Activated naive CD8-positive, alpha-beta T cell treated with anti-CD3 and anti-CD28 coated beads, Interleukin-2, amount 50 U/mL, for 16 hours (primary cell): ENCODE measurements at places on chromosomes 11 and 22.

- DNase-seq = no peak
These were observed 146.2 kb downstream of the RBFOX2 start for GRCh38 chr22:35882211-35883030.

DNA sequence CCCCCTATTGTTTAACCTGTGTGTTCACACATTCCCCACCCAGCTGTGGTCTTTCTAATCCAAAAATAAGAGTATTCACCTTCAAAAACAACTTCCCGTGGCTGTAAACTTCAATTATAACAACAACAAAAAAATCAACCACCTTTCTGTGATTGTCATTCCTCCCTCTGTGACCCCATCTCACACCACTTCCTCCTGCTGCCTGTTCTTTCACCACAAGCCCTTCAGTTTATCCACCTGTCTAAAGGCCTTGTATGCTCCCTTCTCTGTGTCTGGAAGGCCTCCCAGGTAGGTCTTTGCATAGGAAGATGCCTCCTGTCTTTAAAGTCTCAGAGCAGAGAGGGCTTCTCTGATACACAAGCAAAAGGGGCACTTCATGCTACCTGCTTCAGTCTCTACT lies 707.7 kb downstream of the OPCML start:
- no peak for DNase-seq

GRCh38 chr22:48234011-48234410 lies 1471.6 kb downstream of the TBC1D22A start:
- no peak for DNase-seq

DNA sequence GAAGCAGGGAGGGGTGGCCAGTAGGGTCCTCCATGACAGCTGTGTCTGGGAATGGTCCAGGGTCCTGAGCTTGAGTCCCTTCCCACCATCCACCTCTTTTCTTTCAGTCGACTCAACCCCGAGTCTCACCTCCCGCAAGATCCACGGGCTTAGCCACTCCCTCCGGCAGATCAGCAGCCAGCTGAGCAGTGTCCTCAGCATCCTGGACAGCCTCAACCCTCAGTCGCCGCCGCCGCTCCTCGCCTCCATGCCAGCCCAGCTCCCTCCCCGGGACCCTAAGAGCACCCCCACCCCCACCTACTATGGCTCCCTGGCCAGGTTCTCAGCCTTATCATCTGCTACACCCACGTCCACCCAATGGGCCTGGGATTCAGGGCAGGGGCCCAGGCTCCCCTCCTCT lies 81.9 kb downstream of the CEP164 start:
- DNase-seq = no peak

DNA sequence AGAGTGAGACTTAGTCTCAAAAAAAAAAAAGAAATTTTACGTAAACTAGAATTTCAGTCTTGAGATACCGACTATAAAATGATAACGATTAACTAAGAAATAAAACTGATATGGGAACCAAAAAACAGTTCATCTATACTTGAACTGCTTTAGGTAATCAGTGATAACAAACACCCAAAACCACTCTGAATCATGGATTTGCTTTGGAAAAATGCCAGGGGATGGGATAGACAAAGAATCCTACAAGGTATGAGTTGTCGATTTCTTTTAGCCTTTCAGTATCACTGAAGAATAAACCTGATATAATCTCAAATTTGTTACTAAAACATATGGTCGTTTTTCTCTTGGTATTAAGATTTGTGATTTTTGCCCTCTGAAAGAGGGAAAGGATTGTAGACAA lies 13.7 kb downstream of the CSTF3 start:
- no peak for DNase-seq

GRCh38 chr11:125074511-125075241 lies 11.6 kb downstream of the SLC37A2 start:
- no peak for DNase-seq

DNA sequence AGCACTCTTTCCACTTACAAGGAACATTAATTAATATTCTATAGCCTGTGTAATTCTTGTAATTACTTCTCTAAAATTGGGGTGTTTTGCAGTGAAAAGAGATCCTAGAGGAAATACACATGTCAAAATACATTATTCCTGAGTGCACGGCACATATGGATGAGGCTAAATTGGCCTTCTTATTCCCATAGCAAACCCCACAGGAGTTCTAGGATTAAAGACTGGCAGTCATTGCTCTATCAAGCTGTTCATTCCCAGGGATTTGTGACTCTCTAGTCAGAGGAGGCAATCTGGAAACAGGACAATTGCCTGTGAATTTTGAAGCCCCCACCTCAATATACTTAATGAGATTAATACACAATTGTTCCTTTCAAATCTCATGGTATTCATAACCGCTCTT lies 145.9 kb upstream of the OPCML start:
- no peak for DNase-seq

DNA sequence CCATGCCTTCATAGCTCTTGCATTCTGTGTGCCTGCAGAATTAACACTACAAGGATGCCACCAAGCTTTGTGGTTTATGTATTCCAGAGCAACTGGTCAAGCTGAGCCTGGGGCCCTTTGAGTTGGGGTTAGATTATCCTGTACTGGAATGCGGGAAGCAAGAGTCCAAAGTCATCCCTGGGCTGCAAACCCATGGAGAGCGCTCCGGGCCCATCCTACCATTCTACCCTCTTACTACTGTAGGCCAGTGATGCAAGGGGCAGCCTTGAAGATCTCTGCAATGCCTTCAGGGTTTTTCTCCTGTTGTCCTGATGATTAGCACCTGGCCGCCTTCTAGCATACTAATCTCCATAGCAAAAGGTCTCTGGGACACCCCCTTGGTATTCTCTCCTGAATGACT lies 51.3 kb downstream of the TUG1 start:
- DNase-seq = no peak

DNA sequence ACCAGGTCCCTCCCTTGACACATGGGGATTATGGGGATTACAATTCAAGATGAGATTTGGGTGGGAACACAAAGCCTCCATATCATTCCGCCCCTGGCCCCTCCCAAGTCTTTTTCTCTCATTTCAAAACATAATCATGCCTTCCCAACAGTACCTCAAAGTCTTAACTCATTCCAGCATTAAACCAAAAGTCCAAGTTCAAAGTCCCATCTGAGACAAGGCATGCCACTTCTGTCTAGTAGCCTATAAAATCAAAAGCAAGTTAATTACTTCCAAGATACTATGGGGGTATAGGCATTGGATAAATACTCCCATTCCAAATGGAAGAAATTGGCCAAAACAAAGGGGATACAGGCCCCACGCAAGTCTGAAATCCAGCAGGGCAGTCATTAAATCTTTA lies 19.7 kb upstream of the EIF4G2 start:
- DNase-seq = no peak

DNA sequence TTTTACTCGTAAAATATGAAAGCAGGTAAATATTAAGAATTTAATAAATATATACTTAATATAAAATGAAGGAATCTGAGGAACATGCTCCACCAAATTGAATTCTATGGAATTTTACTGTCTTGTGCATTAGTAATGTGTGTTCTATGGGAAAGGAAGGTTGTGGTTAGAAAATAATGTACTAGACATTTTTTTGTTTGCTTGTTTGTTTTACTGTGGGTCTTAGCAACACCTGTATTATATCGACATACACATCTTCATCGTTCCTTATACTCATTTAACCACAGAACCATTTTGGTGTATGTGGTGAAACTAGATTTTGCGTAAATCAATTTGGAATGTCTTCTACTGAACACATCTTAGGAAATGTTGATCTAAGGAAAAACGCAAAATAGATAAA lies 114.1 kb upstream of the MTMR2 start:
- DNase-seq = no peak

- DNase-seq = no peak
These were observed 7.1 kb upstream of the KCNJ5 start for GRCh38 chr11:128884054-128884453.

DNA sequence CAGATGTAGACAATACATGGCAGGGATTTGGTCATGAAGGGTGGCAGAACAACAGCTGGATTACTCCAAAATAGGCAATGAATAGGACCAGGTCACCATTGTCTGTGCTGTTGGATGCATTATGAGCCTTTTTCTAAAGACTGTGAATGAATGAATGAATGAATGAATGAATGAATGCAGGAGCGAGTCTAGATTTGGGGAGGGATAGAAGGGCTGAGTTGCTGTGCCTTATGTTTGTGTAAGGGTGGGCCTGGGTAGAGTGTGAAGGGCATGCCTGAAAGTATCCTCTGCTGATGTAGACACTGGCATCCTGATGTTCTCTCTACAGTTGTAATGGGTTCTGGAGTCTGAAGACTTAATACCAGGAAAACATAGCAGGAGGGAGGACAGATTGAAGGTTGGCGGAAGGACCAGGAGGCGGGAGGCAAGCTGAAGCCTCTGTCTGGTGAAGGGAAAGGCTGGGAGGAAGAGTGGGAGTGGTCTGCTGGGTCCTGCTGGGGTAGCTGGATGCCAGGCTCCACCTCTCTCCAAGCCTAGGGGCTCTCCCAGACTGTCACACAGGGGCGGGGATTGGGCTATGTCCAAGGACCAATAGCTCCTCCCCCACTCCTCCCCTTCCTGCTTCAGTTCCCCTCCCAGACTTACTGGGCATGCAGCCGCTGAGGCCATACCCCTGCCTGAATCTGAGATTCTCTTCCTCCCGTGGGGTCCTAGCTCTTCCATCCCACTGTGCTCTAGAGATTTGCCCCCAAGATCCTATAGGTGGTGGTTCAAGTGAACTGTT lies 4.8 kb downstream of the TRIM3 start:
- no peak for DNase-seq

DNA sequence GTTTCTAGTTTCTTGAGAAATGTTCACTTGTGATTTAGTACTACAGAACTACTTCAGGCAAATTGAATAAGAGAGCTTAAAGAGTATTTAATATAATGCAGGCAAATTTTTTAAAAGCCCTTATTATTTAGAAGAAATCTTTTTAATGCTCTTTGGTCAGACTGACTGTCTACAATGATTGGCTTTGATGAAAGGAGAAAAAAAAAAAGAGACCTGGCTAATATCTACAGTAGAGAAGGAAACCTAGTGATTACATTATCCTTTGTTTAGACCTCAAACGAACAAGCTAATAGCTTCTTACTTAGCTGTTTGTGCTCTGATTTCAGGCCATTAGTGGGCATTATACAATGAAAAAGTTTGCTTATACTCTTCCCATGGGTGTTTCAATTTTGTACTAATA lies 1043.1 kb downstream of the JRKL start:
- no peak for DNase-seq

GRCh38 chr11:102824556-102824955 lies 18.9 kb downstream of the MMP3 start:
- no peak for DNase-seq

DNA sequence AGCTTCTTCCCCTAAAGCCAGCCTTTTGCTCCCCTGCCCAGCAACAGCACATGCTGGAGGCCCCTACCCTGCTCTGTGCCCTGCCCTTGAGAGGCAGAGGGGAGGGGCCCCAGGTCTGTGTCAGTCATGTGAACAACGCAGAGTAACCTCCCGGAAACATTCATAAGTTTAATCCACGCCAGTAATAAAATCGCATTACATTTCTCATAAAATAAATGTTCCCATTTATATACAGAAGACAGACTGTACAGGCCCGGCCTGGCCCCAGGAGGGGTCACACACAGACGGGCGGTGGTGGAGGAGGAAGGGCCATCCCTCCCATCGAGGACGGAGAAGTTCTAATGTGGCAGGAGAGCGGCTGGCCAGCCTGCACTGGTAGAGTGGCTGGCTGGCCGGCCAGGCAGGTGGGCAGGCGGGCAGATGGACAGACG lies 39.5 kb downstream of the LMO1 start:
- DNase-seq = no peak

GRCh38 chr22:20009018-20009491 lies 7.6 kb downstream of the ARVCF start:
- DNase-seq = no peak
